CD8-positive, alpha-beta T cell (primary cell): ENCODE measurements at places on chromosomes 2 and 18.

DNA sequence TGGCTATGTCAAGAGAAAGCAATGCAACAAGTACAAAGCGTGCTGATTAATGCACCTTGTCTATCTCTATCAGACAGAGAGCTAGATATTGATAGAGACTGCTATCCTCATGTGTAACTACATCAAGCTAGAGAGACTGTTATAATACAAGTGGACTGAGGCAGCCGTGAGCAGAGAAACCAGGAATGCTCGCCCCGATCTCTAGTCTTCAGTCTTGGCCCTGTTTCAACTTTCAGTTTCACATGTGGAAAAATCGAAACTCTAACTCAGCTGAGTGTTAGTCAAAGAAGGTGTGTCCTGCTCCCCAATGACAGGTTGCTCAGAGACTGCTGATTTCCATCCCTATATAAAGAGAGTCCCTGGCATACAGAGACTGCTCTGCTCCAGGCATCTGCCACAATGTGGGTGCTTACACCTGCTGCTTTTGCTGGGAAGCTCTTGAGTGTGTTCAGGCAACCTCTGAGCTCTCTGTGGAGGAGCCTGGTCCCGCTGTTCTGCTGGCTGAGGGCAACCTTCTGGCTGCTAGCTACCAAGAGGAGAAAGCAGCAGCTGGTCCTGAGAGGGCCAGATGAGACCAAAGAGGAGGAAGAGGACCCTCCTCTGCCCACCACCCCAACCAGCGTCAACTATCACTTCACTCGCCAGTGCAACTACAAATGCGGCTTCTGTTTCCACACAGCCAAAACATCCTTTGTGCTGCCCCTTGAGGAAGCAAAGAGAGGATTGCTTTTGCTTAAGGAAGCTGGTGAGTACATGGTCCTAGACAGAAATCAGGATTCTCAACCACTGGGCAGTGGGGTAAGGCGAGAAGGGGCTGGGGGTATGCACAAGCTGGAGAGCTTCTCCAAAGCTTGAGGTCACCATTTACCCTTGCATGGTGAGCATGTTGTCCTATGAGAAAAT lies at the start of gene RSAD2:
RSAD2 (plus strand) TSS at position 376 of the 903 bp plus-strand sequence; CDS start at position 400, 24 bp downstream.
- DNase-seq: no peak

- no peak for DNase-seq
These were observed 768.9 kb upstream of the CDH7 start for GRCh38 chr18:64981915-64982314.

DNA sequence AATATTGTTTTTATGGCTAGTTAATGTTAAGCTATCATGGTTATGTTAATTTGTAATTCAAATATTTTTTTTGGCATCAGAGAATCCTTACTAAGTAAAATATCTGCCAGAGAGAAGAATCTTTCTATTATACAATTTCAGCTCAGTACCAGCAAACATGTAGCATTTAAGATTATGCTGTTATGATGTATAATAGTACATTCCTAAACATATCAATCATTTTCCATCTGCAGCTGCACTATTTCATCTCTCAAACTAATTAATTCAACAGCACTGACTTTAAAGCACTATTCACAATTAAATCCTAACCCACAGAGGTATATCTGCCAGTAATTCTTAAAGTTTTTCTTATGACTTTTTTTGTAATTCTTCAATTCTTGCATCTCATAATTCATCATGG lies 250.6 kb downstream of the CD226 start:
- DNase-seq: no peak

- no peak for DNase-seq
These were observed 238.2 kb upstream of the RBBP8 start for GRCh38 chr18:22694954-22695353.

- DNase-seq: no peak
These were observed 2.8 kb downstream of the ASB18 start for GRCh38 chr2:236261452-236261851.

DNA sequence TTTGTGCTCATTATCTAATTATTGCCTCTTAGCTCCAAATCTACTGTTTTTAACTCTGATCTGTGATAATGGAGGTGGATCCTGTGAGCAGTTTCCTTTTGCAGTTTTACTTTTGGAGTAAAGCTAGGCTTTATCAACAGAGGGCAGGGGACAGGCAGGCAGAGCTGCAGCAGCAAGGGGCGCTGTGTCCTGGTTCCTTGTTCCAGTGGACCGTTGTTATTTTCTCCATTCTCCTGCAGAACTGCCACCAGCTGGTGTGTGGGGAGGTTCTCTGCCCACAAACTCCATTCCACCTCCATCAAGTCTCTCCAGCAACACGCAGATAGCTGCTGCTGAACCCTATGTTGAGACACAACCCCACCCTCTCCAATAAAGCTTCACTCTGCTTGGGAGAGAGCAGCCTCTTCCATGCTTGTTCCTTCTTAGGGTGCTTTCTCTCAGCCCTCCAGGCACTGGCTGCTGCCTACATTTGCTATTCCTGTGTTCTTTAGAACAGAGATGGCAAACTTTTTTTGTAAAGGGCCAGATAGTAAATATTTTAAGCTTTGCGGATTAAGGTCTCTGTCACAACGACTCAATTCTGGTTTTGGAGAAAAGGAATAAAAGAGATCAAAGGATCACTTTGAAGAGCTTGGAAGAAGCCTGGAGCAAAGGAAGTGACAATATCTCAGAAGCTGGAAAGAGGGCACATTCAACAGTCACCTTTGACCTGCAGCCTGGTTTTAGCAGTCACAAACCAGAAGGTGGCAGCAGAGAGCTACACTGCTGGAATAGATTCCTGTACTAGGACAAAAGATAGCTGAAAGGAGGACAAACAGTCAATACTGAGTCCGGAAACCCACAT lies 208.8 kb downstream of the CCDC178 start:
- no peak for DNase-seq

GRCh38 chr2:98126061-98126460 lies 39.1 kb downstream of the VWA3B start:
- DNase-seq: no peak
